Ascending aorta (tissue), 2 donors: ENCODE measurements at places on chromosomes 2 and 18. TPM values are rescaled to one million over a fixed set of nuclear protein-coding genes. Genes with fewer than 3 reads are reported as not detected.

GRCh38 chr2:209591021-209591420 lies 167.2 kb downstream of the MAP2 start:
- no peak for DNase-seq
- no peaks in the 10 kb centered on the region for H3K36me3 ChIP-seq
- no peaks in the 10 kb centered on the region for H3K27me3 ChIP-seq
- no peaks in the 10 kb centered on the region for H3K4me1 ChIP-seq
- no peak overlapping the region for H3K27ac ChIP-seq

The PROM2 gene
- total RNA-seq: not detected

- no peaks in the 10 kb centered on the region for H3K36me3 ChIP-seq
- no peak overlapping the region for H3K4me3 ChIP-seq
- H3K27ac ChIP-seq: peak overlapping the region; percentile 61
- H3K4me1 ChIP-seq: peaks cover 18% of the 10 kb centered on the region
- no peak for DNase-seq
These were observed 112.7 kb upstream of the CTDP1 start for GRCh38 chr18:79566771-79567431.

DNA sequence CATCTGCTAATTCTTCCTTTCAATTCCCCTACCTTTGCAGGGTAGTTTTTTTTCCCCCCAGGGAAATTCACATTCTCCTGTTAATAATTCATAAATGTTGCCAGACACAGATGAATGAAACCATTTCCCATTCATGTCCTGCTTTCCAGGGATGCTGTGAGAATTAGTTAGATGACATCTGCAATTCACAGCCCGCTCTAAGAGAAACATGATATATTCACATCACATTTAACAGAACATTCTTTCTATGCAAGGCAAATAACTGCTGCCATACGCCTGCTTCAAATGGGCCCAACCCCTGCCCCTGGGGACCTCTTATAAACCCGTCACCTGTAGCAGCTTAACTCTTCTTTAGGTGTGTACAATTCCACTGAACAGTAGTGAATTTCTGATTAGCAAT lies 110.6 kb upstream of the CTAGE1 start:
- DNase-seq: no peak
- no peaks in the 10 kb centered on the region for H3K36me3 ChIP-seq
- H3K4me3 ChIP-seq: no peak overlapping the region
- no peak overlapping the region for H3K27ac ChIP-seq

The ERICH2 gene
- total RNA-seq: not detected

- no peaks in the 10 kb centered on the region for H3K27me3 ChIP-seq
- no peaks in the 10 kb centered on the region for H3K36me3 ChIP-seq
- no peak for DNase-seq
- no peak overlapping the region for H3K27ac ChIP-seq
These were observed 63.3 kb upstream of the TMEM182 start for GRCh38 chr2:102698369-102699111.

The NEMP2 gene
- total RNA-seq: 0.43 TPM

DNA sequence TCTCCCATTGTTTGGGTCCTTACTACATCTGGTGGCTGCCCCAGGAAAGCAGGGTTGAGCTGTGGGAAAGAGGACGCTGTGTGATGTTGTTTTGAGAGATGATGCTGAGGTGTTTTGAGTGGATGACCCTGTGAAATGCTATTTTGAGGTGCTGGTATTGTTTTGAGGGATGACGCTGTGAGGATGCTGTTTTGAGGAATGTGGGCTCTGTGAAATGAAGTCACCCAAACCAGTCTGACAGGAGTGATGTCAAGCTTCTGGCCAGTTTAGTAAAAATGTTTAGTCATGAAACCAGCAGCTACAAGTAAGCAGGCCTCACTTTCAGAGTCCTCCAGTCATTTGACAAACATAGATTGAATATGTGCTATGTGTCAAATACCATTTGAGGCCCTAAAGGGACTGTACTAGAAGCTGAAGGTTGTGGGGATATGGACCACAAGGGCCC lies 16.1 kb upstream of the PUM2 start:
- DNase-seq: no peak
- no peaks in the 10 kb centered on the region for H3K36me3 ChIP-seq
- H3K27me3 ChIP-seq: no peaks in the 10 kb centered on the region
- no peak overlapping the region for H3K27ac ChIP-seq
- no peak overlapping the region for H3K4me3 ChIP-seq
- H3K4me1 ChIP-seq: no peaks in the 10 kb centered on the region

- no peaks in the 10 kb centered on the region for H3K36me3 ChIP-seq
- no peaks in the 10 kb centered on the region for H3K27me3 ChIP-seq
- no peak for DNase-seq
These were observed 3.8 kb upstream of the NFE2L2 start for GRCh38 chr2:177268187-177268871.

The NFU1 gene
- total RNA-seq: 49.4 TPM

DNA sequence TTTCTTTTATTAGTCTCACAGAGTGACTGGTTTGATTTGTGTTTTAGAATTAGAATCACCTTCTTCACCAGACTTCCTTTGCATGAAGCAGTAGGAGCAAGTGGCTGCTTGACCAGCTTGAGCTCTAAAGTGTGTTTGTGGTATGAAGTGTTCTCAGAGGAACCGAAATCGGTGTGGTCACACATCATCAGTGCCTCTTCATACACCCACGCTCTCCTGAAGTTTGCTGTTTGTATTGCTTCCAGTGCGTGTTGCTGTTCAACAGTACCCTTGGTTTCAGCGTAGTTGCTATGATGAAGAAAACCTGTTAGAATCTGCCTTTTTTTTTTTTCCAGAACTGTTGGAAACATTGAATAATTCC lies 77.9 kb downstream of the LIMS1 start:
- no peak overlapping the region for H3K4me3 ChIP-seq
- no peak overlapping the region for H3K27ac ChIP-seq
- H3K4me1 ChIP-seq: no peaks in the 10 kb centered on the region
- no peak for DNase-seq
- H3K27me3 ChIP-seq: no peaks in the 10 kb centered on the region

- H3K36me3 ChIP-seq: no peaks in the 10 kb centered on the region
- H3K4me3 ChIP-seq: no peak overlapping the region
- no peak for DNase-seq
- no peaks in the 10 kb centered on the region for H3K27me3 ChIP-seq
- H3K27ac ChIP-seq: no peak overlapping the region
These were observed 1622.7 kb upstream of the CELF4 start for GRCh38 chr18:39188278-39188677.

DNA sequence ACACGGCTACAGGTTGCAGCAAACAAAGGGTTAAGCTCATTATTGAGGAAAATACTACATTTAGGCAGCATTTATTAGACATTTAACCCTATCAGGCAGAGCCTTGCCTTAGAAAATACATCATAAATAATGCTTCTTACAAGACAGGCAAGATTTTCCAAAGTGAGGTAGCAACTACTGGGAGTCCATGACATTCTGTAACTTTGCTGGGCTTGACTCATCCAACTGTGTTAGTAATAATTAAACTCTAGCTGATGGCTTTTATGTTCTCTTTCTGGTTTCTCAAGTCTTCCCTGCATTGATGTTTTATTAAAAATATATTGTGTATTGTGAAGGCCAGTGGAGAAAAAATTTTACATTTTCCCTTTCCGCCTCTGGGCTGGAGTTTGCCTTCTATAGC lies 291.3 kb downstream of the AFF3 start:
- no peaks in the 10 kb centered on the region for H3K4me1 ChIP-seq
- no peaks in the 10 kb centered on the region for H3K27me3 ChIP-seq
- DNase-seq: no peak
- no peak overlapping the region for H3K4me3 ChIP-seq

The ANTXR1 gene
- 90.3 TPM for total RNA-seq

- peaks cover 53% of the 10 kb centered on the region for H3K36me3 ChIP-seq
- DNase-seq: no peak
- H3K4me1 ChIP-seq: no peaks in the 10 kb centered on the region
- no peak overlapping the region for H3K27ac ChIP-seq
These were observed 57.2 kb downstream of the CTDP1 start for GRCh38 chr18:79736846-79737245.

- H3K36me3 ChIP-seq: no peaks in the 10 kb centered on the region
- H3K4me1 ChIP-seq: no peaks in the 10 kb centered on the region
- H3K27ac ChIP-seq: no peak overlapping the region
- no peak overlapping the region for H3K4me3 ChIP-seq
- DNase-seq: no peak
- H3K27me3 ChIP-seq: no peaks in the 10 kb centered on the region
These were observed 331.8 kb downstream of the KCNJ3 start for GRCh38 chr2:155030296-155030695.

DNA sequence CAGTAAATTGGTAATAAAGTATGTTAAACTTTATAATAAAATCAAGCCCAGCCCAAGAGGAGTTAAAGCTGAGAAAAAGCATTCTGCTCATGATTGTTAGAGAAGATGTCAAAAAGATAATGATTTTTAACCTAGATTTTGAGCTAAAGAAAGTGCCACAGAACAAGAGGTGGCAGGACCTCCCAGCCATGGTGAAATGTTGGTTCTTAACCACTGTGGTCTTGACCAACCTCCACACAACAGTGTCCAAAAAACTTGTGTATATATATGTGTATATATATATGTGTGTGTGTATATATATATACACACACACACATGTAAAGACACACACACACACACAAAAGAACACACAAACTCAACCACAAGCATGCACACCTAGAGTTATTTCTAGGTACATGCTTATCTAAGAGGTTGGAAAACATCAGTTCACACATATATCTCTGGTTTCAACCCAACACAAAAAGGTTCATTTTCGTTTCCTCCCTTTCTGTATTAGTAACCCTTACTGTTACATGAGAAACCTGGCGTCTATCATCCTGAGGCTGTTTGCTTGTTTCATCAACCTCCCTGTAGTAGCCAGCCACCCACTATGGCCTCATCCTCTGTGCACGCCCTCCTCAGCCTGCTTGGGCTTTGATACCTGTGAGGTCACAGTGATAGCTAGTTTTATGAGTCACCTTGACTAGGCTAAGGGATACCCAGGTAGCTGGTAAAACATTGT lies 631.8 kb upstream of the ID2 start:
- no peak overlapping the region for H3K4me3 ChIP-seq
- DNase-seq: no peak
- no peaks in the 10 kb centered on the region for H3K4me1 ChIP-seq
- H3K27me3 ChIP-seq: no peaks in the 10 kb centered on the region
- no peak overlapping the region for H3K27ac ChIP-seq
- no peaks in the 10 kb centered on the region for H3K36me3 ChIP-seq

- no peak overlapping the region for H3K4me3 ChIP-seq
- no peaks in the 10 kb centered on the region for H3K36me3 ChIP-seq
- no peak overlapping the region for H3K27ac ChIP-seq
- no peaks in the 10 kb centered on the region for H3K27me3 ChIP-seq
- DNase-seq: no peak
- H3K4me1 ChIP-seq: no peaks in the 10 kb centered on the region
These were observed 421.0 kb downstream of the ZNF521 start for GRCh38 chr18:24930971-24931370.

The SERPINB4 gene
- not detected for total RNA-seq

DNA sequence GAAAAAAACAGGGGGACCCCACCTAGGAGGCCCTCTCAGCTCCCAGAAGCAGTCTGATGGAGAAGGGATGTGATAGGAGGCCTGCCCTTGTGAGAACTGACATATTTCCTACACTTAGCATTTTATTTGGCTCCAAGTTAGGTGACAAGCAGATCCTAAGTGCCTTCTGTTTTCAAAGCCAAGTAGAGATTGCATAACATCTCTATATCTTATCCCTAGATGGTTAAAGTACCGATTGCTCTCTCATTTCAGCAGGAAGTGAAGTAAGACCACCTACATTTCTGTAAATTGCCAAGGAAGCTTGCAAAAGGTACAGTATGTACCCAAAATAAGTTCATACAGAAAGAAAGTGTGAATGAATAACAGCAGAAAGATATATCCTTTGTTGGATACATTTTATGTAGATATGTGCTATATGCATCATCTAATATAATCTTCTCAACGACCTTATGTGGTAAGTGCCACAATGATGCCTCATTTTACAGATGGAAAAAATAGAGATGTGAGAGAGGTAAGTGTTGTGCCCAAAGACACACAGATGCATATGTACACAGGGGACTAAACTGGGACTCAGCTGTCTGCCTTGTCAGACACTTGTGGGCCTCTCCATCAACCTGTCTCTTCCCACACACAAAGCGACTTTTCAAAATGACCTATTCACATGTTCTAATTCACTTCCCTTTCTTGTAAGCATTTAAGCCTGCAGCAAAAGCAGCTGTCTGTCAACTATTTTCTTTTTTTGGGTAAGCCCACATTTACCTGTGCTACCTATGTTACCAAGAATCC lies 38.9 kb downstream of the DHRS9 start:
- H3K36me3 ChIP-seq: no peaks in the 10 kb centered on the region
- no peak overlapping the region for H3K27ac ChIP-seq
- no peak overlapping the region for H3K4me3 ChIP-seq
- no peak for DNase-seq

GRCh38 chr18:53093636-53094035 lies 753.6 kb downstream of the DCC start:
- no peak for DNase-seq
- no peak overlapping the region for H3K27ac ChIP-seq
- no peak overlapping the region for H3K4me3 ChIP-seq
- H3K27me3 ChIP-seq: no peaks in the 10 kb centered on the region
- no peaks in the 10 kb centered on the region for H3K4me1 ChIP-seq

DNA sequence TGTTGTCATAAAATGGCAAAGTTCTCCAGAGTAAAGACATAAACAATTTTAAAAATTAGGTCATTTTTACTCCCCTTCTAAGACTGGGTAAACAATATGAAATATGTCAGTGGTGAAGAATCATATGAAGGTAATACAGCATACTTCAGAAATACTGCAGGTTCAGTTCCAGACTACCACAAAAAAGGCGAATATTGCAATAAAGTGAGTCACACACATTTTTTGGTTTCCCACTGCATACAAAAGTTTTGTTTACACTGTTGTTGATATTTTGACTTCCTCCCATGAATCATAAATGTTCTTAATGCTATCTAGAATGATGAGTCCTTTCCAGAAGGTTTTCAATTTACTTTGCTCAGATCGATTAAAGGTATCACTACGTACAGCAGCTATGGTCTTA lies 73.5 kb downstream of the SMC6 start:
- no peak overlapping the region for H3K4me3 ChIP-seq
- no peak for DNase-seq
- H3K4me1 ChIP-seq: no peaks in the 10 kb centered on the region
- no peaks in the 10 kb centered on the region for H3K27me3 ChIP-seq

- no peaks in the 10 kb centered on the region for H3K27me3 ChIP-seq
- H3K36me3 ChIP-seq: no peaks in the 10 kb centered on the region
- no peak for DNase-seq
These were observed 103.8 kb upstream of the COPS8 start for GRCh38 chr2:236981701-236982485.
